Globus pallidus (tissue), 1 donor: ENCODE measurements at places on chromosomes 6 and 20.

DNA sequence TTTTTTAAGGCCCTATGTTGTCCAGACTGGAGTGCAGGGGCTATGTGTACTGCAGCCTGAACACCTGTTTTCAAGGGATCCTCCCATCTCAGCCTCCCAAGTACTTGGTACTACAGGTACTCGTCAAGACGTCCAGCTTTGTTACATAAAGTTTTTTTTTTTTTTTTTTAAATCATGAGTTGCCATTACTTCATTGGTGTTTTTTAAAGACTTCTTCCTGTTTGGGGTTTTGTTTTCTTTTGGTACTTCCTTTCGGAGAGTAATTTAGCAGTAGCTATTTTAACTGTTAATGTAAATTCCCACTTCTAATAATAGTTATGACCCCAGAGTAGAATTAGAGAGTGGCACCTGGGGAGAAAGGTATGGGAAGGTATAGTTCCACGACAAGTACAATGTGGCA, 10.5 kb downstream of the ZNFX1 start:
- no peak for DNase-seq

GRCh38 chr6:98041921-98042320, 758.9 kb upstream of the MMS22L start:
- DNase-seq: no peak

DNA sequence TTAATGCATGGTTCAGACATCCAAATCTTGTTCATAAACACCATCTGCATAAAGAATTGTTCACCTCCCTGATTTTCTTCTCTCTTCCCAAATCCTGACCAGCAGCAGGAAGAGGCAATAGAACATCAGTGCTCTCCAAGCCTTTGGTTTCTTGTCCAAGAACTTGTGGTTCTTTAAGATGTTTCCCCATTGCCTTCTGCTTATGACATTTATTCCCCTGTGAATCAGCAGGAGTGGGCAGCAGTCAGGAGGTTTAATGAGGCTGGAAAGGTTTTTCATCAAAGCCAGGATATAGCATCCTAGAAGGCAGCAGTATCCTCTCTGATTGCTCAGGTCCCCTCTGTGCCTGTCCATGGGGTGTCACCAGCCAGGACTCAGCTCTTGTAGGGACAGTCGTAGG, 5.3 kb downstream of the HDDC2 start:
- DNase-seq: no peak

DNA sequence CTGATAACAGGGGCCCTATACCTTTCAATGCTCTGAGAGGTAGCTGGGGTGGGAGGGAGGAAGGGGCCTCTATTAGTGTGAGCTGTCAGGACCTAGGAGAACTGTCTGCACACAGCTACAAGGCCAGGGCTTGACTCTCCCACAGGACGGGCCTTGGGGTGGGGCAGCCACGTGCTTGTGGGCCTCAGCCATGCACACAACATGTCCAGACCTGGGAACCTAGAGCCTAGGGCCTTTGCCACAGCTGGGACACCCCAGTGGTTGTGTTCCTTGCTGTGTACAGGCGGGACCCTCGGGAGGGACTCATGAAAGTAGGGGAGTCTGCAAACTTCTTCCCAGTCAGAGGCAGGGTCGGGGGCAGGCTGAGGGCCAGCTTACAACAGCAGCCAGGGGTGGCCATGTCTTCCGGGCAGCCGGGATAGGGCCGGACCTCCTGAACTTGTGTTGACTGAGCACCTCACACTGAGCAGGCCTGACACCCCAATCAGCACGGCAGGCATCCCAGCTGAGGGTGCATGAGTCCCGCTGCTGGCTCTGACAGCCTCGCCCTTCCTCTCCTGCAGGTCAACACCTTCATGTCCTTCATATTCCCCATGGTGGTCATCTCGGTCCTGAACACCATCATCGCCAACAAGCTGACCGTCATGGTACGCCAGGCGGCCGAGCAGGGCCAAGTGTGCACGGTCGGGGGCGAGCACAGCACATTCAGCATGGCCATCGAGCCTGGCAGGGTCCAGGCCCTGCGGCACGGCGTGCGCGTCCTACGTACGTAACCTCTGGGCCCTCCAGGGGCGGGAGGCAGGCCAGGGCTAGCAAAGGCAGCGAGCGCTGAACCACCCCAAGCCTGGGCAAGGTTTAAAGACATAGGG, 41.9 kb upstream of the MRGBP start:
- no peak for DNase-seq

GRCh38 chr6:107666981-107667601, 157.0 kb downstream of the SCML4 start:
- no peak for DNase-seq

- DNase-seq: no peak
Observed at GRCh38 chr6:51099201-51099600, 280.5 kb downstream of the TFAP2B start.

DNA sequence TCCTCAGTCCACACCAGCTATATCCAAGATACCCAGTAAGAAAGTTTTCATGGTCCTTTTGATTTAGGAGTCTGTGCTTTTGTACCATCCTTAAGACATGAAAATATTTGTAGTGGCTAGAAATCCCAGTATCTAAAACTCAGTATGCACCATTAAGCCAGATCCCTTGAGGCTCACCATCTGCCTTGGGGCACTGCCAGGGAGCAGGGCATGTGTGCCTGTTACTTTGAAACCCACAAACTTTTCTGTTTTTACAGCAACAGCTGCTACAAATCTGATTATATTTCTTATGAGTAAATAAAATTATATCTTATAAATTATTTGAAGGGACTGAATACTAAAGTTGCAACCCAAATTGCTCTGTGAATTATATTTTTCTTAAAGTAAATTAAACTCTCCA, 290.5 kb upstream of the MANEA start:
- DNase-seq: no peak

DNA sequence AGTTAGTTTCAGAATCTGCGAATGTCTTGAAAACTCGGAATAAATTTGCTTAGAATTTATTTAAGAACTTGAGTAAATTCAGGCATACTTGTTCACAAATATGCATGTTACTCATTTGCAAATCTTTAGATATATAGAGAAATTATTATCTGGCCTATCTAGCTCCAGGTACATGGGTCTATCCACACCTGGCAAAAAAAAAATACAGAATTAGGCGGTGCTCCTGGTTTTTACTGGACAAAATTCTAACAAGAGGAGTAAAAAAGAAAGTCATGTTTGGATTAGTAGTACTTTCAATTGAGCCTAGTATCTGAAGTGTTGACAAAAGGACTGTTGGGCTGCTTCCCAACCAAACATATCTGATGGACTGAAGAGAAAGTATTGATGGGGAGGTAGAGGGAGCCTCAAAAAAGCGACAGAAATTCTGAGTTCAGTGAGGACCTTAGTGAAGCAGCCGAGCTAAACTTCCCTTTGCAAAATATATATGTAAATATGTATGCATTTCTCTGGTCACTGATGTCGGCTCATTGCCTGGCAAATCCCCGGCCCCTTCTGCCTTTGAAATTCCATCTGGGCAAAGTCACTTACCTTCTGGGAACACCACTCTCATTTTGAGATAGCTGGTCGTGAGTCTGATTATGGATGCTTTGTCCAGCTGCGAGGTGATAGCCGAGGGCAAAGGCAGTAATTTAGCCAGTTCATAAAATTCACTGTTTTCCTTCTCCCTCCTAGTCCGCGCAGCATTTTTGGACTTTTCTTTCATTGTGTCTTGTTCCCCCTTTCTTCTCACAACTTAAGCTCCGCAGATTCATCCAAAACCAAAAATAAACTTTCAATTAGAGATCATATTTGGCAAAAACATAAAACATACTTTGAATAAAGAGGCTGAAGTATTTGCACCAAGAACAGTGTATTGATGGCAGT, 1.8 kb downstream of the SIM1 start:
- DNase-seq: no peak

GRCh38 chr6:168096271-168096764, 17.3 kb upstream of the FRMD1 start:
- no peak for DNase-seq

DNA sequence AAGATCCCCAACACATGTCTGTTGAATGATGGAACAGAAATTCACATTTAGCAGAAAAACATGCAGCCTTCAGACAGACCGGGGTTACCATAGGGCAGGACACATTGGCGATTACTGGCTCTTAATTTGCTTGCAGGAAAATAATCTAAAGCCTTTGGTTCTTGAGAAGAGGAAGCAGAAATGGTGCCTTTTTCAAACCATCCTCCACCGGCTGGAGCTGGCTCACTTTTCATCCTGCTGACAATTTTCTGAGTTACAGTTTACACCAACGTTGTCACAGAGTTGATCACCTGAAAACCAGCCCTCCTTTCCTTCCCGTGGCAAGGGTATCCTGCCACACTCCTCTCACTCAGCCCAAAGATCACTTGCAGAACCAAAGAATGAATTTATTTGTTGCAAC, 32.6 kb downstream of the SF3B5 start:
- no peak for DNase-seq

DNA sequence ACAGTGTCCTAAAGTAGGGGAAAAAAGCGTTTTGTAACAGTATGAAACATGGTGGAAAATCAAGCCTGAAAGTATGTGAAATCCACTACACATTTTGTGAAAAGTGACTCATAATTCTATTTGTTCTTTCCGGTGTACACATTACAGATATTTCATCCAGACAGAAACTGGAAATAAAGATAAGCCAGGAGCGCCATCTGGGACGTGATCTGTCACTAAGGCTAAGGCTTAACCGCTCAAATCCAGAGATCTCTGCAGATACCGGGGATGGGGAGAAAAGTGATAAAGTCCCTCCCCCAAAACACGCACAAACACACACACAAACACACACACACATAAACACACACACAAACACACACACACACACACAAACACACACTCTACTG, 26.6 kb upstream of the SRSF6 start:
- DNase-seq: no peak

- no peak for DNase-seq
Observed at GRCh38 chr6:27755768-27756167, 156.4 kb downstream of the OR2B2 start.

GRCh38 chr6:37320646-37321045, 33.1 kb upstream of the RNF8 start:
- no peak for DNase-seq

GRCh38 chr6:118536478-118536877, 11.6 kb upstream of the PLN start:
- no peak for DNase-seq

DNA sequence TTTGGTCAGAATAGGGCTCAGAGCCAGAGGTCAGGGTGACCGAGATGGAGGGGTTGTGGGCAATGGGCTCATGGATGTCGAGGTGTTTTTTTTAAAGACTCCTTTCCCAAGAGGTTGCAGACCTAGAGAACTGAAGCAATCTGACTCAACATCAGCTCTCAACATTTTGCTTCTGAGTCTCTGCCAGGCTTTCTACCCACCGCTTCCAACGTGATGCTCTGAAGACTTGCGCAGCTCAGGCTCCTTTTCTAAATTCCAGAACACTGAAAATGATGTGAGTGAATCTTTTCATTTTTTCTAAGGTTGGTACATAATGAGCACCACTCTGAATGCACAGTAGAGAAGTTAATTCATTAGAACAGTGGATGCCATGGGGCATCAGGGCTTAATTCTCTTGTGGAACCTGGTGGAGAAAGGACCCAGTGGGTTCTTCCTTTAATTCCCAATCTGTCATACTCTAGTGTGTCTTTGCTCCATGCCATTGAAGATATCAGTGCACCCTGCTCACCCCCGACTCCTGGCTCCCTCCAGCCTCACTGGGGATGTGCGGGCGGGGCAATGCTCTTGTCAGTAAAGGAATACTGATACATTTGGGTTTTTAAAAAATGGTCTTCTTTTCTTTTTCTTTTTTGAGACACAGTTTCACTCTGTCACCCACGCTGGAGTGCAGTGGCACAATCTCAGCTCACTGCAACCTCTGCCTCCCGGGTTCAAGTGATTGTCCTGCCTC, 17.0 kb upstream of the KIF13A start:
- DNase-seq: no peak
